ENCODE measurements at places on chromosomes 1 and 21. TPM values are rescaled to one million over a fixed set of nuclear protein-coding genes. Genes with fewer than 3 reads are reported as not detected.

DNA sequence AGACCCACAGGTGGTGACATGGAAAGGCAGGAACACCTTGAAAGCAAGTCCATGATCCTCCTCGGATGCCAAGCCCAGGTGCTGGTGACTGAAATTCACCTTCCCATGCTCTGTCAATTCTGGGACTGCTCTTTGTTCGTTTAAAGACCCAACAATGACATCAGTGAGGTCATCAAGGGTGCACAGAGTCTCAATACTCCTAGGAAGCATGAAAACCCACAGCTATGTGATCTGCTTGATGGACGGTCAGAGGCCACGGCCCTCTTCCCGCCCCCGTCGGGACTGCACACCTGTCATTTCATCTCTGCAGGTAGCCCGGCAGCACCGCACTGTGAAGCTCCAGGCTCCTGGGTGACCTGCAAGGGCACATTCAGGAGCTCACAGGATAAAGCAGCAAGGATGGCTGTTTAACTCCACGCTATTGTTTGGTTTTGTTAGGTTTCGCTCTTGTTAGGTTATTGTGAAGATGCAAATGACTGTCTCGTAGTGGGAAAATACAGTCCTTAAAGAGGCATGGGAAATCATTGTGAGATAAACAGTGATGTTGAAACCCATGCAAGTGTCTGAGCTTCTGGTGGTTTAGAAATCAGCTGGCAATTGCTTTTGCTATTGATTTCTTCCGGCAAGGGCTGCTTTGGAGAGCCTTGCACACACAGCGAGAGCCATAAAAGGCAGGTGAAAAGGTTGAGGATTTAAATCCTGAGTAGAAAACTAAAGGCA, 124.8 kb upstream of the AJAP1 start:
- peak; percentile 28 for DNase-seq

DNA sequence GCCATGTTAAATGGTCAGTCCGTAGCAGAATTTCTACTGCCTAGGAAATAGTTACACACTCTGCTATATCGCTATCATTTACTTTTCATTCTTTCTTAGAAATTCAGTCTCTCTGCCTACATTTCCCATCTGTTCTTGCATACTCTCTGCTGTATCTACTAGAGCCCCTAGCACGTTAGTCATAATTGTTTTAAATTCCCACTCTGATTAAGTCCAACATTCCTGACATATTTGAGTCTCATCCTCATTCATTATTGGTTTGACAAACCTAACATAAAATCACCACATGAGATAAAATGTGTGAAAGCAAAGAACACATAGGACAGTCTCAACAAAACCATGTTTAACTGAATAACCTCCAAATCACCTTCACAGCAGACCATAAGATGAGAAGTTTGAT, 513.6 kb downstream of the PLPP3 start:
- no peak for DNase-seq

The ADORA1 gene
- total RNA-seq = 7.3 TPM

DNA sequence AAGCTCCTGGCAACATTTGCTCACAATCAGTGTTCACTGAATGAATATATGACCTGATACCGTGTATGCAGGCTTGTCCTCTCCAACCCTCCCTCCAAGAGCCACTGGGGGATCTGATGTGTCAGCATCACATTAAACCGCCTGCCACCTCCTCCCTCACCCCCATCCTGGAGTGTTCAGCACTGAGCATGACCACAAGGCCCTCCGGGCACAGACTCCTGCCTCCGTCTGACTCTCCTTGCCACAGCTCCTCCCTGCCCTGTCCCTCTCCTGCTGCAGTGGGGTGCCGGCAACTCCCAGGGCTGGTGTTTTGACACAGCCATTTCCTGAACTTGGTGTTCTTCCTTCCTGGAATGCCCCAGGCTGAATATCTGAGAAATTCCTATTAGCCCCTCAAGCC, 136.7 kb downstream of the FCRL5 start:
- DNase-seq = no peak

DNA sequence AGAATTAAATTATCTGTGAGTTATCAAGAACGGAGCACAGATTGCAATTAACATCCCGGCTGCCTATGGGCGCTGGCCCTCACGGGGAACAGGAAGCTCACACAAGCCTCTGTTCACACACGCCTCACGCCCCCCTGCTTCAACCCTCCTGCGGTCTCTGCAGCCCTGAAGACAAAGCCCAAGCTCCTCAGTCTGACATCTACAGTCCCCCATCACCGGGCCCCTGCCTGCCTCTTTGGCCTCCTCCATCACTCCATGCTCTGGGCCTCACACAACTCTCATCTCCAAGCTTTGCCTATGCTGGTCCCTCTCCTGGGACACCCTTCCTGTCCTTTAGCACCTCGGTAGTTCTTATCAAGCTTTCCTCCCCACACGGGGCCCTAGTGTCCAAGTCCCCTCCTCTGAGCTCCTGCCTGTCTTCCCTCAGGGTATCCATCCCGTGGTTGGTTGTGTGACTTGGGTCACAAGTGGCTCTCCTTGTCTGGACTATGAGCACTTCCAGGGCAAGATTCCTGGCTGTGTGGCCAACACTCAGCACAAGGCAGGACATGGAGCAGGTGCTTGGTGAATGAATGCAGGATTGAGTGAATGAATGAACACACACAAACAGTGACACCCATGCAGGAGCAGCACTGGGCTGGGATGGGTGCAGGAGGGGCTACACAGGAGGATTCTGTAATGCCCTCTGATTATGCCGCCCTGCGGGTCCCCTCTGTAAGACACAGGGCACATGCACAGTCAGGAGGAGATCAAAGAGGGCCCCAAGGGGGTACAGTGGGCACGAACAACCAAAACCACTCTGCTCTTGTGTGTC, 116.1 kb downstream of the DMRTB1 start:
- no peak for DNase-seq

The BCAN gene
- total RNA-seq = 0.52 TPM

- peak; percentile 23 for DNase-seq
Measured at GRCh38 chr1:6727535-6727934, 25.9 kb upstream of the DNAJC11 start.

- no peak for DNase-seq
Measured at GRCh38 chr1:91856996-91857395, 29.0 kb downstream of the TGFBR3 start.

DNA sequence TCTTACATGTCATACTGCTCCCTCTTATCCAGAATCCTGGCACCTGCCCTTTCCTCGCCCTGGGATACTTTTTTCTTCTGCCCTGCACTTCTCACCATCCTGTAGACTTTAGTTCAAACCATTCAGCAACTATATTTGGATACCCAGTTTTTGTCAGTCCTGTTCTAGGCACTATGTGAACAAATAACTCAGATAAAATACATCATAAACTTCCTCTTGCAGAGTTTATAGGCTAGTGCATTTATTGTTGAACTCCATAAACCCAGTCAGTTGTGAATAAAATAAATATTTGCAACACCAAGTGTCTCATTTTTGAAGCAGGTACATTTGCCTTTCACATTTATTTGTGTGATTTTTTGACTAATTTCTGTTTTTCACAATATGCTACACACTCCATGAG, 4.3 kb downstream of the LYPLAL1 start:
- no peak for DNase-seq

The ERVH48-1 gene
- not detected for total RNA-seq

GRCh38 chr1:30889511-30889910, 19.0 kb downstream of the SDC3 start:
- no peak for DNase-seq

DNA sequence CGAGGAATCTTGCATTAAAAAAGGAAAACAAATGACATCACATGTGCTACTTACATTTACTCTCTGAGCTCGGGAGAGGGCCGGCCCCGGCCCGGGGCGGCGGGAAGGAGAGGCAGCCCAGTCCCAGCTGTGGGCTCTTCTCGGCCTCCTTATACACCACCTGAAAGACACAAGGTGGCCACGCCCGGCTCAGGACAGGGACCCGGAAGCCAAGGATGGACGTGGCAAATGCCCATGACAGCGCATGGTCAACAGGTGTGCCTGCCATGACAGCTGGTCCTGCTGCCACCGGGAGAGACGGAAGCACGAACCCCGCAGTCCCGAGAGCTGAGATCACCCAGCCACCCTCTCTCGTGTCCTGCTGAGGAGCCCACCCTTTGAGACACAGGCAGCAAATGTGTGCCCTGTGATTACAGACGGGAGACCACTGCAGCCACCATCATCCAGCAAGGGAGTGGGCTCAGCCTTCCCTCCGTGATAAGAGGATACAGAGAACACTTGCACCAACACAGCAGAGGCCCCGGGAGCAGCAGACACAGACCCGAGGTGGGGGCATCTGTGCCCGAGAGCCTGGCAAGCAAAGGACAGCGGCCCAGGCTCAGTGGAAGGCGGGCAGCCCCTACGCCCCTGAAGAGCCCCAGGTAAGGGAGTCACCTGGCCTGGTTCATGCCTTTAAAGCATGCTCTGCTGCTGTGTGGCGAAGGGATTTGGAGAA, 8.7 kb downstream of the TPRG1L start:
- no peak for DNase-seq

The TMPRSS2 gene
- 147 TPM for total RNA-seq

DNA sequence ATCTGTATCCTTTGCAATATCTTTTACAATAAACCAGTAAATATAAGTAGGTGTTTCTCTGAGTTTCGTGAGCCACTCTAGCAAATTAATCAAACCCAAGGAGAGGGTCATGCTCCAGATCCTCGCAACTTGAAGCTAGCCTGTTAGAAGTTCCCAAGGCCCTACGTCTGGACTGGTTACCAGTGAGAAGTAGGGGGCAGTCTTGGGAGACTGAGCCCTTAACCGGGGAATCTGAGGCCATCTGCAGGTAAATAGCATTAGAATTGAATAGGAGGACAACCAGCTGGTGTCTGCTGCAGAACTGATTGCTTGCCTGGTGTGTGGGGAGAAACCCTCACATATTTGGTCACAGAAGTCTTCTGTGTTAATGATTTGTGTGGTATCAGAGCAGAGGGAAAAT, 190.5 kb downstream of the RYR2 start:
- no peak for DNase-seq

The EXTL1 gene
- 1.6 TPM for total RNA-seq
